NCI-H1417 treated with DMSO at 0.1 percent for 48 hours (cell line): ENCODE measurements at places on chromosomes 5 and 9.

GRCh38 chr5:77776554-77777206 is 541 bp upstream of the TBCA start:
- no peak for DNase-seq

- no peak for DNase-seq
Observed at GRCh38 chr9:16653491-16654399, 216.7 kb downstream of the BNC2 start.

- no peak for DNase-seq
Observed at GRCh38 chr5:84637662-84638375, 253.1 kb upstream of the EDIL3 start.

- no peak for DNase-seq
Observed at GRCh38 chr5:32586276-32586599, 881 bp downstream of the SUB1 start.

- DNase-seq: no peak
Observed at GRCh38 chr5:60488466-60489130, 211.4 kb downstream of the DEPDC1B start.

DNA sequence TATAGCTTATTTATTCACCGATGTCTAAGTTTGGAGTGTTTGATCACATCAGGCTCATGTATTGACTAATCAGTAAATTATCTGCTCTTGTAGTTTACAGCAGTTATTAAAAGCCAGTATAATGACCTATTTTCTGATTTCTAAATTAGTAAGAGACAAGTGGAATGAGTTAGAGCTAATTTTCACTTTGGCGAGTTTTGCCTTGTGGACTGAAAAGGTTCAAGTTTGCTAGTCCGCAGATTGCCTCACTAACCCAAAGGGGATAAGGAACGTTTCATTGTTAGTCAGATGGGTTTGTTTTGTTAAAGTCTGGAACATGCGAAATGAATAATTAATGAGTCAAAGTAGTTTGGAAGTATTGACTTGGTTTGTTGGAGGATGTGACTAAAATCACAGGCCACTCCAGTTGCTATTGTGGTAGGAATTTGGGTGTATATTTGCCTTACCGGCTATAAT is 40.1 kb downstream of the SMARCA2 start:
- no peak for DNase-seq

DNA sequence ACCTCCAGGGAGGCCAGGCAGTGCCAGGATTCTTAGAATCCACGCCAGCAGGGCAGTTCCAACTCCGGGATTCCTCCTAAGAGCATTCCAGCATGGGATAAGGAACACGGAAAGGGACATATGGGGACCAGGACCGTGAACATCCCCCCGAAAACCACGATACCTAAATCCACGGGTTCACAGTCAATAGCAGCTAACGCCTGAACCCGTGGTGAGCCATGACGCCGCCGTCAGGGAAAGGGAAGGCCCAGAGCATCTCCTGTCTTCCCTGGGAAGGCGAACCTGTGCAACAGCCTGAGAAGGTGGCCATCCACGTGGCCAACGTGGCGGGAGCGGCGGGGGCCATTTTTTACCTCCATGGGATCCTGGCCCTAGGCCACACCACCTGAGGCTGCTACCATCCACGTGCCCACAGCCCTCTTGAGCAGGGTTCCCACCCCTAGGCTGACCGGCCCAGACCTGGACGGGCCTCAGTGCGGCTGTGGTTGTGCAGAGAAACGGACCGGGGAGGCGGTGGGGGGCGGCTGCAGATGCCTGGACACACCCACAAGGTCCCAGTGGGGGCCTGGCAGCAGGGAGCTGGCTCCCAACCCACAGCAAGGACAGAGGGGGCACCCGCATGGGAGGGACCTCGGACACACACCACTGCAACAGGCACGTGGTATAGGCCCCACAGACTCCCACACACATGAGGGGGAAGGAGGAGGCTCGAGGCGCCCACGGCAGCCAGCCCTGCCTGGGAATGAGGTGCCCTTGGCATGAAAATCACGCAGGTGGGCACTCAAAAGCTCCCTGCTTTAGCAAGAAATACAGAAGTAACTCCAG is 42.8 kb downstream of the SLC12A7 start:
- DNase-seq: no peak

DNA sequence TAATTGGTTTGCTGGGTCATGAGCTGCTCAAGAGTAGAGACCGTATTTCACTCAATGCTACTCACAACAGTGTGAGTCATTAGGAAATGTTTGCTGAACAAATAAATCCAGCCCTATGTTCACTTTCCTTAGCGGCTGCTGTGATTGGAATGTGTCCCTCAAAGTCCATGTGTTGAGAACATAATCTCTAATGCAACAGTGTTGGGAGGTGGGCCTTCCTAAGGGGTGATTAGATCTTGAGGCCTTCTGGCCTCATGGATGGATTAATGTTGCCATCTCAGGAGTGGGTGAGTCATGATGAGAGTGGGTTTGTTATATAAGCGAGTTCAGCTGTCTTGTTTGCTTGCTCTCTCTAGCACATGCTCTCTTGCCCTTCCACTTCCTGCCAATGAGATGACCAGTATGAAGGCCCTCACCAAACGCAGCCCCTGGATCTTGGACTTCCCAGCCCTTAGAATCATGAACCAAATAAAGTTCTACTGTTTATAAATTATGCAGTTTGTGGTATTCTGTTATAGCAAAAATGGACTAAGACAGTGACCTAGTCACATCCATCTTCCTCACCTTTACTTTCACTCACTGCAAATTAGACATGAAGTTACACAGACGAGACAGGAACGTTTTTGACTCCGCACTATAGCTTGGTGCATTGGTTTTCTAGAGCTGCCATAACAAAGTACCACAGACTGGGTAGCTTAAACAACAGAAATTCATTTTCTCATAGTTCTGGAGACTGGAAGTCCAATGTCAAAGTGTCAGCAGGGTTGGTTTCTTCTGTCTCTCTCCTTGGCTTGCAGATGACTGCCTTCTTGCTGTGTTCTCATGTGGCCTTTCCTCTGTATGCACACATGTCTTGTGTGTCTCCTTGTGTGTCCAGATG is 50.9 kb upstream of the FAM169A start:
- no peak for DNase-seq
